Hair follicle dermal papilla cell (primary cell): ENCODE measurements at places on chromosomes 12 and 14. TPM values are rescaled to one million over a fixed set of nuclear protein-coding genes. Genes with fewer than 3 reads are reported as not detected.

The CCDC59 gene
- total RNA-seq = 24.8 and 35.2 TPM in 2 replicates

The GZMH gene
- not detected in 2 replicates for total RNA-seq

The MDGA2 gene
- not detected in 2 replicates for total RNA-seq

The AICDA gene
- not detected in 2 replicates for total RNA-seq

The KLRC1 gene
- total RNA-seq = not detected in 2 replicates

The GPR68 gene
- 3.4 and 6.3 TPM in 2 replicates for total RNA-seq
